ENCODE measurements at places on chromosomes 16 and 17.

- no peak for DNase-seq
Observed at GRCh38 chr16:49755716-49756505, 100.0 kb downstream of the ZNF423 start.

DNA sequence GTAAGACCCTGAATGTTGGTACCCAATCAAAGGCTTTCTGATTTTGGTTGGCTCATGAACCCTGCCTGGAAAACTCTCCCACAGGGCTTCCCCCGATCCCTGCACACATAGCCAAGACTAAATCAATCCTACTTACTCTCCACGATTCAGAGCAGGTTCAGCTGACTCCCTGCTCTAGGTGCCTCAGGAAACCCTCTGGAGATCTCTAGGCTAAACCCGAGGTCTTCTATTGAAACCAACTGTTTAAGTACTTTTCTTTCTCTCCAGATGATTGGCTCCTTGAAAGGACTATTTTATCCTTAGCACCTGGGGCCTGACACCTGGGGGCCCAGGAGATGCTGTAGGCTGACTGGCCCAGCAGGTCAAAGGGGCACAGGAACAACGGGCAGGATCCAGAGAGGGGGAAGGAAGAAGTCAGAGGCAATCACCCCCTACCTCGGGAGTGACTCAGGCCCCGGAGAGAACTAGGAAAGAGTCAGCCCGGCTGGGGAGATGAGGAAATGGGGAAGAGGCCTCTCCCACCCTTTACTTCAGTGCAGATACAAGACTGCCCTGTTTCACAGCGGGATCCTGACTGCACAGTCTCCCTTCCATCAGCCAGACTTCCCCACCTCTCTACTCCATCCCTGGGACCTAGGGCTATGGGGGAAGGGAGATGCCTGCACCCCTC lies 2.0 kb downstream of the TBC1D10B start:
- DNase-seq = no peak

DNA sequence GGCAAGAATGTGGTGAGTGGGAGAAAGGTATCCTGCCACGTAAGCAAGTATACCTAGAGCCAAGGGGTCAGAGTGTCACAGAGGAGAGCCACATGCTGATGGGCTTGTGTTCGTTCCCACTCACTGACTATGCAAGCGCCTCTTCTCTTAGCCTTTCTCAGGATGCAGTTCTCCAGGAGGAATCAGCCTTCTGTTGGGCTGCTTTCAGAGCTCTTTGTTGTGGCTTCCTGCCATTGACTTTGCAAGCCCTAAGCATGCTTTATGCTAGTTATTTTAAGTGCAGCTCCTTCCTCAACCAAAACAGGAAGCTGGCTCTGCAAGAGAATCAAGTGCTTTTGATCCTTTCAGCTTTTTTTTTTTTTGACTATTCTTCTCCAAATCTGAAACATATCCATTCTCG lies 66.6 kb downstream of the SIAH1 start:
- peak; percentile 55 for DNase-seq

GRCh38 chr16:47079860-47080259 lies 63.9 kb downstream of the NETO2 start:
- DNase-seq = no peak

- DNase-seq = no peak
Observed at GRCh38 chr17:57861000-57861789, 11.4 kb upstream of the MRPS23 start.

DNA sequence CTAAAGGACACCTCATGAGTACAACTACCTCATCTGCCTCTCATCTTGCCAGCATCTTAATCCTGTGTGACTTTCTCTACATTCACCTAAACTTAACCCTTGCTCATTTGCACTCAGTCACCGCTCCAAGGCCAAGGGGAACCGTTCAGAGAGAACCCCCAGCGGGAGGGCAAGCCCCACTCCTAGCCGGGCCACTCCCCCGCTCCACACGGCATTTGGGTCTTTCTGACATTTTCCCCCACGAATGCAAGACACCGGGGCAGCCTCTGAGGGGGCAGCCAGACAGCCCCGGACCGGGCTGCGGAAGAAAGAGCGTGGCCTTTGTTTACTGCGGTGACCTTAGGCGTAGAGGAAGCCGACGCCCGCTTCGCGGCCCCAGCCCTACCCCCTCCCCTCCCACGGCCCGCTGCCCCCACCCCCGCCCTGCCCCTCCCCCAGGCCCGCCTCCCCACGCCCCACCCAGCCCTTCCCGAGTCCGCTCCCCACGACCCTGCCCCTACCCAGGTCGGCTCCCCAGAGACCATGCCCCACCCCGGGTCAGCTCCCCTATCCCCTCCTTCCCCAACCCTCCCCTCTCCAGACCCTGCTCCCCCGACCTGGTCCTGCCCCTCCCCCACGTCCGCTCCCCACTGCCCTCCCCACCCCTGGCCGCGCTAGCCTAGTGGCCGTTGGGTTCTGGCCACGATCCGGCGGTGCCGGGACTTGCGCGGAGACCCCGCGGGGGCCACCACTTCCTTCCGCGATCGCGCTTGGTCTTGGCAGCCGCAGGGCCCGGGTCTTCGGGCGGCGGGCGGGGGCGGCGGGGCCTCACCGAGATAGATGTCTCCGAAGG lies 789 bp downstream of the CSNK1D start:
- DNase-seq = no peak

DNA sequence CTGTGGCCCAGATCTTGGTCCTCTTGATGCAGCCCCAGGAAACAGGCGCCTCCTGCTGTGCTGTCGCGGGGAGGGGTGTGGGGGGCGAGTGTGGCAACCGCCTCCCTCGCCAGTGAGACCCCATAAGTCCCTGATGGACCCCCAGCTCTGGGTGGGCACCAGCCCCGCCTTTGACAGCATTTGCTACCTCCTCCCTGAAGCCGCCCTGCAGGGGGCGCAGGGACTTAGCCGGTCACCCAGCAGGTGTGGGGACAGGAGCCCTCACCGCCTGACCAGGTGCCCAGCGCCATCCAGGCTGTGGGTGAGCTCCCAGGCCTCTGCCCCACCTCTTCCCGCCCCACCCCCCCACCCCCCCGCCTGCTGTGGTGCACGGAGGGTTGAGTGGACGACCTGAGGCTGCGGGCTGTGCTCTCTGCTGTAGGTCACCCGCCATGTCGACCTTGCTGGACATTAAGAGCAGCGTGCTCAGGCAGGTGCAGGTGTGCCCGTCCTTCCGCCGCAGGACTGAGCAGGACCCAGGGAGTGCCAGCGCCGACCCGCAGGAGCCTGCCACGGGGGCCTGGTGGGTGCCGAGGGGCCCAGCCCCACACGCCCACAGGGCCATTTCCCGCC lies 4.8 kb downstream of the BAIAP3 start:
- DNase-seq = no peak

DNA sequence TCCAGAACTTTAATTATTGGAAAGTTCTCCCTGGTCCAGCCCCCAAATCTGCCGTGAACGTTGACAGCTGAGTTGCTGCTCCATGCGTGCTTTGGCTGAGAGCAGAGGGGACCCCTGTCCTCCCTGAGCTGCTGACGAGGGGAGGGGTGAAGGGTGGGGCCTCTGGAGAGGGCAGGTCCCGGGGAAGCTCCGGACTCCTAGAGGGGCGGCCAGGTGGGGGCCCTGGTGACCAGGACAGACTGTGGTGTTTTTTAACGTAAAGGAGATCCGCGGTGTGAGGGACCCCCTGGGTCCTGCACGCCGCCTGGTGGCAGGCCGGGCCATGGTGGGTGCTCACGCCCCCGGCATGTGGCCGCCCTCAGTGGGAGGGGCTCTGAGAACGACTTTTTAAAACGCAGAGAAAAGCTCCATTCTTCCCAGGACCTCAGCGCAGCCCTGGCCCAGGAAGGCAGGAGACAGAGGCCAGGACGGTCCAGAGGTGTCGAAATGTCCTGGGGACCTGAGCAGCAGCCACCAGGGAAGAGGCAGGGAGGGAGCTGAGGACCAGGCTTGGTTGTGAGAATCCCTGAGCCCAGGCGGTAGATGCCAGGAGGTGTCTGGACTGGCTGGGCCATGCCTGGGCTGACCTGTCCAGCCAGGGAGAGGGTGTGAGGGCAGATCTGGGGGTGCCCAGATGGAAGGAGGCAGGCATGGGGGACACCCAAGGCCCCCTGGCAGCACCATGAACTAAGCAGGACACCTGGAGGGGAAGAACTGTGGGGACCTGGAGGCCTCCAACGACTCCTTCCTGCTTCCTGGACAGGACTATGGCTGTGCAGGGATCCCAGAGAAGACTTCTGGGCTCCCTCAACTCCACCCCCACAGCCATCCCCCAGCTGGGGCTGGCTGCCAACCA lies at the start of gene MC1R:
MC1R (plus strand) TSS at position 410 of the 895 bp plus-strand sequence; CDS start at position 807, 397 bp downstream.
- DNase-seq = no peak

GRCh38 chr16:87583453-87584131 lies 18.7 kb upstream of the JPH3 start:
- no peak for DNase-seq

- no peak for DNase-seq
Observed at GRCh38 chr17:26818736-26819135, 475.2 kb upstream of the WSB1 start.

DNA sequence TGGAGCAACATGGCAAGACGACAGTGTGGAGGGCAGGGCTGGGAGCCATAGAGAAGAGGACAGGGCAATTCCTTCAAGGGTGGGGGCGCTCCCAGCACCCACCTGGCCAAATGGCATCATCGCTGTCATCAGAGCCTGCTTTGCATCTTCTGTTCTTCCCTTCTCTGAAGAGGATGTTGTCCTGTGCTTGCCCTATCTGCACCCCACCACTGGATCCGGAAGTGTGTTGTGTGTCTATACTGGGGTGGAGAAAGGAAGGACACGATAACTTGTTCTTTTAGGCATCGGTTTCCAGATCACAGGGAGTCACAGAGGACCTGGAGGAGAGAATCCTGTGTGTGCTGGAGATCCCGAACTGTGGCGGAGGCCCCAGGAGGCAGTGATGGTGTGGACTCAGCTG lies 25.7 kb upstream of the ANKRD40CL start:
- DNase-seq = no peak

- no peak for DNase-seq
Observed at GRCh38 chr17:39679521-39680192, 8.2 kb downstream of the PGAP3 start.

GRCh38 chr16:70018254-70018653 lies 67.1 kb downstream of the CLEC18A start:
- no peak for DNase-seq

- no peak for DNase-seq
Observed at GRCh38 chr17:18246109-18246725, 12.3 kb downstream of the FLII start.

DNA sequence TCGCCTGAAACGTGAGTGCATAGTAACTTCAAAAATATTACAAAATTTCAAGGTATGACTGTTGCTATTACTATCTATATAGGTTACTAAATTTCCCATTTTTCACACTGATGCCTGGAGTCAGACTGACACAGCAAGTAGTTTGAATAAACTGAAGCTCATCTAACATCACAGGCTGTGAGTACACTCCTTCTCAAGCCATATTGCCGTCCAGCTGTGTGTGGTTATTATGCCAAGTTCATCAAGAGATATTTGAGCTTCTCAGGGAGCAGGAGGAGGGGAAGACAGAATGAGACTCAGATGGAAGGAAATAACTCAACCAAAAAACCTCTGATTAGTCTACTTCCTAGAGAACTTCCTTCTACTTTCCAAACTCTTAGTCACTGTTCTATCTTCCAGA lies 473.9 kb downstream of the TOX3 start:
- DNase-seq = no peak

All from dorsolateral prefrontal cortex (tissue), 122 donors.